ENCODE measurements at places on chromosomes 7 and 10. TPM values are rescaled to one million over a fixed set of nuclear protein-coding genes. Genes with fewer than 3 reads are reported as not detected.
A peak's percentile ranks its signal among the peaks of the same experiment; 100 is the strongest.

DNA sequence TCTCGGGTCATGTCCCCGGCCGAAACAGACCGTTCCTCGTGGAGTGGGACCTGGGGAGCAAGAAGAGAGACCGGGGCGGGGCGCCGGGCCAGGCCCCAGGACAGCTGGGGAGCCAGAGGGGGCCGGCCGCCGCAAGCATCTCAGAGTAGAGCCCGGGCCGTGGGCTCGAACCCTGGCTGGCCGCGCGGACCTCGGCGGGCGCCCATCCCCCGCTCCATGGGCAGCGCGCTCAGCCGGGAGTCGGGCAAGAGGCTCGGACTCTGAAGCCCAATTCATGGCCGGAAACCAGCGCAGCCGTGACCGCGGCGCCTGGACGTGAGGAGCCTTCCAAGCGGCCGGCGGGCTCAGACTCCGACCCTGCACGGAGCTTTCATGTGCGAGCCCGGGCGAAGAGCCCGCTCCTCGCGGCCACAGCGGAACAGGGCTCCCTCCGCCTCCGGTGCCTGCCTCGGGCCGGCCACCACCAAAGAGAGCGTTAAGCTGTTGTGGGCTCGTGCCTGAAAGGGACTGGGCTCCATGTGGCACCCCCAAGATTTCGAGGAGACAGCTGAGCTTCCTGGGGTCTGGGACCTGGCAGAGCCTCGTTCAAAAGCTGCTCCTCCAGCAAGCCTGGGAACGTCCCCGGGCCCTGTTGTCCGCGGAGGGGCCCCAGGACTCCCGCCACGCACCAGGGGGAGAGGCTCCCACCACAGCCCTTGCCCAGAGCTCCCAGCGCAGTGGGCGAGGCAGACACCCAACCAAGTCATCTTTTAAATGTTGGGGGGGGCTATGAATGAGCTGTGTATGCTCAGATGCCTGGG is 757 bp upstream of the GRID1 start:
- DNase-seq: no peak

DNA sequence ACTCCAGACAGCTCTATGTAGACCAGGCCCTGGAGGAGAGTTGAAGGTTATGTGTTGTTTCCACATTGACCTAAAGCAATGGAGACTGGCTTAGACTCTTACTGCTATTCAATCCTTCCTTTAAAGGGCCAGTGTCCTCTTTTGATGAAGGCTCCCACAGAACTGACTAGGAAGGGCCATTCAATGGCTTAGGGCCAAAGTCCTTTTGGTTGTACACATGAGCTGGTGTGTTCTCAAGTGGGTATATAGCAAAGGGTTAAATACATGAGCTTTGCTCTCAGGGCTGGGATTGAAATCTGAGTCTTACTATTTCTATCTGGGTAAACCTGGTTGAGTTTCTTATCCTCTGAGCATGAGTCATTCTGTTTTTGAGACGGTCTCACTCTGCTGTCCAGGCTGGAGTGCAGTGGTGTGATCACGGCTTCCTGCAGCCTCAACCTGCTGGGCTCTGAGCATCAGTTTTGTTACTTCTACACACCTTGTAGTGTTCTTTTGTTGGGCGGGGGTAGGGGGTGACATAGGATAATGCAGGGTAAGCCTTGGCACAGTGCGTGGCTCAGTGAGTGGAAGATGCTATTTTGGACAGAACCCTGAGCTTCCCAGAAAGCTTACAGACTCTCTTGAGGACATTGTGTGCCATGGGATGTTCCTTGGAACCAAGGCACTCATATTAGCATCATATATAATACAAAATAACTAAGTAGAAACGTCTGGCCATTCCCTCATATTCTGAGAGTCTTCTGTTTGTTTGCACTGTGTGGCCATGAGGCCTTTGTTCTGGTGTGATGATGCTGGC is 90.1 kb downstream of the ABCC2 start:
- DNase-seq: peak; percentile 40

DNA sequence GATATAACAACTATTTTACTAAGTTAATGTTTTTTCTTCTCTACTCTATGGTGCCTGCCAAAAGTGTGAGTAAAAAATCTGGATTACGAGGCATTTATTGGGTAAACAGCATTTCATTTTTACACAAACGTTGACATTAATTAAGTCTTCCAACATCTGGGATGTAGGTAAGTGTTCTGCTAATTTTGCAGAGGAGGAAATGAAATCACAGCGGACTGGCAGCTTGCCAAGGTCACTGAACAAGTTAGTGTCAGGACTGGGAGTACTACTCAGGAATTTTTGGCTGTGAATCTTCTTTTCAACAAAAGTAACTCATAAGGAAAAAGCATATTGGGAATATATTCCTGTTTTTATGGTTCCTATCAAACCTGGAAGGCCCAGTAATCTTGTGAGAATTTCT is 612.1 kb upstream of the FZD8 start:
- DNase-seq: peak; percentile 23

GRCh38 chr10:123611243-123611642 is 54.9 kb upstream of the GPR26 start:
- DNase-seq: no peak

- no peak for DNase-seq
These were observed 246.6 kb downstream of the ZMYND11 start for GRCh38 chr10:381805-382204.

Gene WEE2
- not detected for total RNA-seq

DNA sequence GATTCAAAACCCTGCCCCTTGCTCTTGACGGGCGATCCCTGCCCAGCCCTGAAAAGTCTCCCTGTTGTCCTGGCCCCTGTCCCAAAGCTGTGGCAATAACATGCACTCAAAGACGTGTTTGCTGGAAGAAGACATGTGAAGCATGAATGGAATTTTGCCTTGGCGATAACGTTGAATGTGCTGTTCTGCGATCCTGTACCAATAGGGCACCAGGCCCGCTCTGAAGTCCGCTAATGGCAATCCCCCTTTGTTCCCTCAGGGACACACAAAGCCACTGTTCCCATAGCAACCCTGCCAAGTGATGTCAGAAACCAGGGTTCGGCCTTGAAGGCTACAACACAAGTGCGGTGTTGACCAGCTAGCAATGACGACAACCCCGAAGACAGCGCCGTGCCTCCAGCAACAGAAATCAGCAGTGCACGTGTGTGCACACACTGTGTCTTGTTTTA is 284.6 kb downstream of the KLF6 start:
- peak; percentile 82 for DNase-seq

Gene C10orf88
- total RNA-seq: 16.9 TPM

DNA sequence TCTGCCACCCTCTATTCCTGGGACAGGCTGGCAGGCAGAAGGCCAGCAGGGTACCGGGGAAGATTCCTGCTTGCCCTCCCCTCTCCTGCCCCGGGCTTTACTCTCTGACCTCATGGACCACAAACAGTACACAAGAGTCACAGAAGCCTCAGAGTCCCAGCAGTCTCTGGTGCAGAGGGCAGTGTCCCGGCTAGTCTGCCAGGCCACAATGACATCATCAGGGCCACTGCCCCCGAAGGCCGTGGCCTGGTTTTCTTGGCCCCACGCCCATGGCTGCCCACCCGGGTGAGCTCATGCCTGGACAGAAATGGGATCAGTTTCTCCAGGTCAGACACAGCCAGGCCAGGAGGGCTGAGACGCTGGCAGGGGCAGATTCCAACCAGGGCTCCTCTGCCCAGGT is 91.9 kb downstream of the MYL10 start:
- peak; percentile 70 for DNase-seq

Data from LHCN-M2 (cell line).